Hypothalamus (tissue), 51 donors: ENCODE measurements at places on chromosomes 13 and 19.

DNA sequence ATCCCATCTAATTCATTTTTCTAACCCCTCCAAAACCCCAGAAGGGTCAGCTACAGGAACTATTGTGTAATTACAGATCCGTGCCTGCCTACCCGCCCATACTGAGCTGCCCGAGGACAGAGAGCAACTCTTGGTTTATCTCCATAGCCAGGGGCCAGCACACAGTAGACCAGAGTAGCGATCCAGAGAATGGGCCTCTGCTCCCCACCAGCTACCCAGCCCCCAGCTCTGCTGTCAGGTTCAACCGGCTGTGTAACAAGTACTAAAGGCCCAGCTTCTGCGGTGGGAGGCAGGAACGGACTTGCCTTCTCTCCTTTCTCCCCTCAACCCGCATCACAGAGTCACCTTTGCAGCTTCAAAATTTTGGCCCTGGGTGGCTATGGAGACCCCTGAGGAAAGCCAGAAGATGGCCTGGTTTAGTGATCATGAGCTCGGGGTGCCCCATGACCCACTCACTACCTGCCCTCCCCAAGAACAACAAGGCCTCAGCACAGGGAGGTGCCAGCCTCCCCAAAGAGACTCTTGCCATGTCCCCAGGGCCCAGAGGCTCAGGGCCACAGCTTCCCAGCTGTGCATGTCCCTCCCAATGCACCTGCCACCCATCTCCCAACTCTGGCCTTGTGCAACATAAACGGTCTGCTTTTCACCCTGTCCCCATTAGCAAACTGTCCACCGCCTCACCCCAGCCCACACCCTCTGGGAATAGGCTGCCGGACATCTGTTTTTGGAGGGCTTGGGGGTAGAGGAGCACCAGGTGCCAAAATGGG is 5.7 kb downstream of the CALM3 start:
- DNase-seq, result no peak

DNA sequence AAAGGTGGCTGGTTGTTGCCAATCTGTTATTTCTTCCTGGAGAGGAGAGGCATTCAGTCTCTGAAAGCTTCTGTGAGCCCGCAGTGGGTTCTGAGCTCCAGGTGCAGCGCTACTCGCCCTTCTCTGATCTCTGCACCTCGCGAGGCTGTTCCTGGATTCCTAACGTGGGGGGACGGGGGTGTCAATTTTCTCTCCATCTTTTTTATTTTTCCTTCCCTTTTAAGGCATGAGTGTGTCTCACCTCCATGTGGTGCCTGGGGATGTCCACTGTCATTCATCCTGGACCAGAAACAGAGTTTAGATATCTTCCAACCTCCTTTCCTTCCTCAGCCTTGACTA is 626 bp downstream of the ZNF233 start:
- DNase-seq, result peak; percentile 1

DNA sequence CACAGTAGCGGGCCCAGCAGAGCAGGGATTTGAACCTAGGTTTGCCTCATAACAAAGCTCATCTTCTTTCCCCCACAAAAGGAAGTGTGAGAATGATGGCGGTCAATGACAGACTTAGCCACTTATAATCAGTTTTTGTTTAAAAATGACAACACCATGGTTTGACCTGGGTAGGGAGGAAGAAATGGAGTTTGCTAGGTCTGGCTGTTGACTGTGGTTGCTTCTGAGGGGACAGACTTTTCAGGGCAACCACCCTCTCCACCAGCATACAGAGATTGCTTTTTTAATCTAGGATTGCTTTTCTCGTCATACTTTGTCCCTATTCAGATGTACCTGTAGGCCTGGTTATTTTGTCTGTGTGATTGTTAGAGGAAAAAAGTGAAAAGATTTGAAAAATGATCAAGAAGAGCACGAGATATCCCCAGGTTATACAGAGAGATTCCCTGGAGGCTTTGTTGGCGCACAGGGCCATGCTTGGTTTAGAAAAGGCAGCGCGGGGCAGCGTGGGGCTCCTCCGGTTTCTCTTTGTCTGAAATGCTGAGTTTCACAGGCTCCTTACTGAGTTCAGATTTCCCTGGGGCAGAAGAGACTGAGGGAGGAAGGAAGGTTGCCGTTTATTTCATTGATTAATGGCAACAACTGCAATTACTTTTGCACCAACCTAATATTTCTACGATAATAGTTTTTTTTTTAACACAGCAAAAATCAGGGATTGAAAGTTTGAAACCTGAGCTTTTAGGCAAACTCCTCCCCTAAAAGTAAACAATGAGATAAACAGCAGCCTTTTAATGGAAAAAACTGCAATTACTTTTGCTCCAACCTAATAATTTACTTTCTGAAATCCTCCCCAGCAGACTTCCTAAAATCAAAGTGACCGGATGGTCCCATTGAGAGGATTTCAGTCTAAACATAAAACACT is 97.0 kb upstream of the RNF113B start:
- no peak for DNase-seq

GRCh38 chr13:70042193-70042592 is 65.4 kb upstream of the ATXN8OS start:
- DNase-seq, result no peak

- DNase-seq, result no peak
Observed at GRCh38 chr13:108020027-108020426, 195.3 kb downstream of the LIG4 start.

DNA sequence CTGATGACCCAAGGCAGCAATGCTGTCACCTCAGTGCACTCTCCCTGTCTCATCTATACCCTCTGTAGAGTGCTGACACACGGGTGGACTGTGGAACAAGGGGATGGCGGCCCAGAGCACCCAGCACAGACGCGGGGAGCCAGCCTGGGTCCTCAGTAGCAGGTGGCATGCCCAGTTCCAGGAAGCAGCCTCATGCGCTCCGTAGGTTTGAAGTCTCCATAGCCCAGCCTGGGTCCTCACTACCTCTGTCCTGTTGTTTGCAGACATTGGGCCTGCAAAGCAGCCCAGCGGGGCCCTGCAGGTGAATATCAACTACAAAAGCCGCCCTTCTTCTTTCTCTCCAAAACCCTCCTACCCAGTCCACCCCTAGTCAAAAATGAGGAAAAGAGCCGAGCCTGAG is 5.0 kb upstream of the SLC7A9 start:
- DNase-seq, result no peak

DNA sequence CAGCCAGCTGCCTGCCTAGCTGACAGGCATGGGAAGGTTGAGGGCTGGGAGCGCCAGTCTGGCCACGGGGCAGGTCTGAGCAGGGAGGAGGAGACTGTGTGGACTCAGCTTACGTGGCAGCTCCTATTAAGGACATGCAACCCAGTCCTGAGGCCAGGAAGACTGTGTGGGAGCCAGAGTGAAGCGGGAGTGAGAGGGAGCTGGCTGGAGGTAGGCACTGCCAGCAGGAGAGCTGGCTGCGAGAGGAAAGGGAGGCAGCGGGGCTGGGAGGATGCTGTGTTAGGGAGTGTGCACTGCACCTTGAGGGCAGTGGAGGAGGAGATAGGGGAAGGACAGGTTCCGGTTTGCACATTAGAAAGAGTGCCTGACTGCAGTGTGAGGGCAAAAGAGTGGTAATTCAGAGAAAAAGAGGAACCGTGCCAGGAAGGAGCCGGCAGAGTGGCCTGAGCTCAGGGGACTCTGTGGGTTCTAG is 99.2 kb downstream of the SLC7A1 start:
- DNase-seq, result no peak

- DNase-seq, result no peak
Observed at GRCh38 chr13:109113427-109113826, 484.0 kb downstream of the MYO16 start.

DNA sequence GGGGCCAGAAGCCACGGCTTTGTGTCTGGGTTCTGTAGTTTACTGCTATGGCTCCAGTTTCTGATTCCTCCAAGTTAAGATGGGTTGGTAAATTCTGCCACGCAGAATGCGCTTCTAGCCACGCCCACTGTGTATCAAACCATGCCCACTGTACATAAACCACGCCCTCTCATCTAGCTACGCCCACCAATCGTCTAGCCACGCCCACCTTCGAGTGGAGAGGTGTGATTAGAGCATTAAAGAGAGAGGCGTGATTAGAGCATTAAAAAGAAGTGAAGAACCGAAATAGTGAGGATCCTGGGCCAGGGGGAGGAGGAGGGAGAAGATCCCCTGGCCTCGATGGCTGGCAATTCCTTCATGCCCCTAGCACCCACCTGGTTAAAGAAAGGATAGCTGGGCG is 43.7 kb upstream of the ADGRE5 start:
- no peak for DNase-seq

DNA sequence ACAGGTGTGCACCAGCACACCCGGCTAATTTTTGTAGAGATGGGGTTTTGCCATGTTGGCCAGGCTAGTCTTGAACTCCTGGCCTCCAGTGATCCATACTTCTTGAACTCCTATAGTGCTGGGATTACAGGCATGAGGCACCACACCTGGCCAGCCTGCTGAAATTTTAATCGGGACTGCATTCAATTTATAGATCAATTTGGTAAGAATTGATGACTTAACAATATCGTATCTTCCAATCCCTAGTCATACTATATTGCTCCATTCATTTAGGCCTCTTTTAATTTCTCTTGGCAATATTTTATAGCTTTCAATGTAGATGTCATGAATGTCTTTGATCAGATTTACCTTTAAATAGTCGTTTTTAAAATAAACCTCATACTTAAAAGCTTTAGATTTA is 5.6 kb upstream of the ZNF45 start:
- DNase-seq, result no peak
